Stimulated activated CD8-positive, alpha-beta memory T cell treated with anti-CD3 and anti-CD28 coated beads, Interleukin-4, amount 100 ng/mL, for 4 hours (primary cell): ENCODE measurements at places on chromosomes 12 and 14.

DNA sequence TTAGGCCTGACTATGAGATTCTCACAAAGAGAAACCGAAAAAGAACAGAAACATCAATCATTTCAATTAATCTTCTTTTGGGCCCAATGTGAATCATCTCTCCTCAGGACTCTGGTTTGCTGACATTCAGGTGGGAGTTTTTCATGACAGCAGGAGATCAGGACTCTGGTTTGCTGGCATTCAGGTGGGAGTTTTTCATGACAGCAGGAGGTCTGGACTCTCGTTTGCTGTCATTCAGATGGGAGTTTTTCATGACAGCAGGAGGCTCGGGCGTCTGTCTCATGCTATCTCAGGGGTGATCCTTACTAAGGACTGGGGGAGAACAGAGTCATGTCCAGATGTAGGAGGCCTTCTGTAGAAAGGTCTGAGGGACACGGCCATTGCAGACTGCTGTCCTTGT lies 40.1 kb upstream of the PARP11 start:
- DNase-seq = no peak

- no peak for DNase-seq
Measured at GRCh38 chr12:29148596-29148910, 525 bp upstream of the FAR2 start.

GRCh38 chr14:86796221-86797074 lies 1196.5 kb downstream of the GALC start:
- no peak for DNase-seq

DNA sequence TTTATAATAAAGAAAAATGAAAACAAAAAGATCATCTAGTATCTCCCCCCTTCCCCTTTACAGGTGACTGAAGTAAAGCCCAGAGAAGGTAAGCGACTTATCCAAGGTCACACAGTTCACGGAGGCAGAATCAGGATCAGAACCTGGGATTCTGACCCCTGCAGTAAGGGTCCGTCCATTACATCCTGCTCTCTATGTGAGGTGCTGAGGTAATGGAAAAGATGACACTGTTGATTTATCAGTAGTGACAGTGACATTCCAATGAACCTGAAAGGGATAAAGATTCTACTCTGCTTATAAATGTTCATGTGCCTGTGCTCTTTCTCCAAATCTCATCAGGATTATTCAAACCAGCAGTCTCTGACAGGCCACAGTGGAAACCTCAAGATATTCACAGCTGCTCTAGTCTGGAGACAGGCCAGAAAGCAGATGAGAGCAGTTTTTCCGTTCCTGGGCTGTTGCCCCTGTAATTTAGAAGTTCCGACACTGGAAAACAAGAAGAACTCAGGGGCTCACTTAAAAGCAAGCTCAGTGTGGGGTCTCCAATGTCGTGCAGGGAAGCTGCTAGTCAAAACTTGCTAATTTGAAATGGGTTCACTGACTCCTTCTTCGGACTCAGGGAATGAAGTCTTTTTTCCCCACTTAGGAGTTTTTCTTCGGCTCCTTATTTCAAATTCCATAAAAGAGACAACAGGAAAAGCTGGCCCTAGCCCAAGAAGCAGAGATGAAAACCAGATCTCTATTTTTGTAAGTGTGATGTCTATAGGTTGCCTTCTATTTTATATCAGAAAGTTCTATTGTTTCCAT lies 131.8 kb upstream of the EEA1 start:
- DNase-seq = no peak

DNA sequence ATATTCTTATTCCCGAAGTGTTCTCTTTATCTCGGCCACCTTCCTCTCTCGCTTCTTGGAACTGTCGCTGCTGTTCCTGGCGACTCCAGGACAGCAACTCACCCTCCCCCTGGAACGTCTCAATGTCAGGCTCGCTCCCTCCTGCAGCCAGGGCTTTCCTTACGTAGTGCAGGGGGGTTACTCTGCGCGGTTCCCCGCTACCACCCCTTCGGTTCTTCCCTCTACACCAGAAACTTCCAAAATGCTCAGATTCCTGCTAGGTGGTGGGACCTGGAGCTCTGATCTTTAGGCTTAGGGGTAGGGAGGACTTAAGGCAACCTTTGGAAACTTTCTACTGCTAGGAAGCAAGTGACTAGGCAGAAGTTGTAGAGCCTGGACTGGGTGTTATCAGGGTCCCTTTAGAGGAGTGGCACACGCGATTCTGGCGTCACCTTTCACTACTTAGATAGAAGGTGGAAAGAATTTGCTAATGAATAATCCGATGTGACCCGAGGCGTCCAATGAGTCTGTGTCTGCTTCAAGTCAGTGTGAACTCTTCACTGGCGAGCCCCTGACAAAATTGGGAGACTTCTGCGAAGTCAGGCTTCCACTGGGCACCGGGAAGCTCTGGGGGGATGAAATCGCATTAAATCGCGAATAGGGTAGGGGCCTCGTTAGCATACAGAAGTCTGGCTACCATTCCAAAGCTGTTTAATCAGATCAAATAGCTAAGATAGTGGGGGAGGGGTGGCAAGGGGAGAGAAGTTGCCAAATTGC lies 900 bp upstream of the DPF3 start:
- DNase-seq = no peak

GRCh38 chr12:107649661-107650061 lies 35.9 kb upstream of the PWP1 start:
- no peak for DNase-seq

DNA sequence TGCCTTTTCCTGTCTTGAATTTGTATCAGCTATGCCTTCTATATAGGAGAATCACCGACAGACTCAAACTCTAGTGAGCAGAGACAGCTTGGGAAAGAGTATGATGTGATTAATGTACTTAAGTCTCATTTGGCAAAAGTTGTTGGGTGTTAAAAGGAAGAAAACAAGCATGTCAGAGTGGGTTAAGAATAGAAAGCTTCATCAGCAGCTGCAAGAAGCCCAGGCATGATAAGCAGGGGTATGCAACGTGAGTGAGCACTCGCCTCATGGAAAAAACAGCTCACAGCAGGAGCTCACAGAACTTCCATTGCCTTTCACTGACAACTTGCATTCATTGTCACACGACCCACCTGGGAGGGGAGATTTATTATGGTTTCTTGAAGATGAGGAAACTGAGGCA lies 35.9 kb upstream of the WNK1 start:
- no peak for DNase-seq

- no peak for DNase-seq
Measured at GRCh38 chr12:60201891-60202290, 606.1 kb downstream of the SLC16A7 start.

DNA sequence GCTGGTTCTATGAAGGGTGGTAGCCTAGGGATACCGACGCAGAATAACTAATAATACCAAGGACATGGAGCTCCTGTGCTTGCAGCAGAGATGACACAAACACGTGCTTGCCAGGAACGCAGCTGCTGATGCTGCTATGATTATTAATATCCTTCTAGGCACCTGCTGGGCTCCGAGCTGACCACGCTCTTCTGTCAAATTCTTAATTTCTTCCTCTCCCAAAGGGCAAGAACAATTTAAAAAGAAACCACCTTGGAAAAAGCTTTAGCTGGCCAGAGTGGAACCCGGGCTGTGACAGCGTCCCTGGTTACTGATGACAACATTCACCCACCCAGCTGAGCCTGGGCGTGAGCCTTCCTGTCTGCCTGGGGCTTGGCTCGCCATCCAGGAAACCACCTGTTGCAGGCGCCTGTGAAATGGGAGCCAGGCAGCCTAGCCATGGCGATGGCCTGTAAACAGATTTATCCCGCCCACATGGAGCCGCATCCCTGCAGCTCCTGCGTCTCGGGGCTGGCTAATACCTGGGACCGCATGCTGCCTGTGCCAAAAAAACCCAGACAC lies 28.8 kb downstream of the CLMN start:
- DNase-seq = no peak

- no peak for DNase-seq
Measured at GRCh38 chr12:6700646-6701051, at the start of gene PIANP. PIANP (minus strand) TSS chr12:6700815; CDS start chr12:6698061, 2,754 bp downstream.

DNA sequence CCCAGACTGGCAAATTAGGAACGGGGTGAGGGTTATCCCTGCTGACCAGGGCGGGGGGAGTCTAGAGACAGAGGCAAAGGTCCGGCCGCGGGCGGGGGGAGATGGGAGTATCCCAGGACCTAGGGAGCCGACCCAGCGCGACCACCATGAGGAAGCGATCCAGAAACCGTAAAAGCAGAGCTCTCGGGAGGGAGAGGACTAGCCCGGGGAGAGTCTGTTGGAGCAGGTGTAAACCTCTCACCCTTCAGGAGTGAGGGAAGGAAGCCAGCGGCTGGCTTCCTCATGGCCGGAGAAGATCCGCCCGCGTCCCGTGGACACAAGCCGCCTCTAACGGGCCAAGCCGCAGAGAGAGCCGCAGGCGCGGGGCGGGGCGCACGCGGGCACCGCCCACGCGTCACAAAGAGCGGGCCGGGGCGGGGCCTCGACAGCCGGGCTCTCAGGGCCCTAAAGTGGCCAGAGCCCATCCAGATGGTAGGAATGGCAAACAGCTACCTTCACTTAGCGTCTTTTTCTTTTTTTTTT lies at the start of gene ACRBP:
Gene ACRBP, minus strand, starts transcription at position 350 of the 522 bp plus-strand sequence. Its CDS starts 66 bp downstream, at position 284.
- no peak for DNase-seq

DNA sequence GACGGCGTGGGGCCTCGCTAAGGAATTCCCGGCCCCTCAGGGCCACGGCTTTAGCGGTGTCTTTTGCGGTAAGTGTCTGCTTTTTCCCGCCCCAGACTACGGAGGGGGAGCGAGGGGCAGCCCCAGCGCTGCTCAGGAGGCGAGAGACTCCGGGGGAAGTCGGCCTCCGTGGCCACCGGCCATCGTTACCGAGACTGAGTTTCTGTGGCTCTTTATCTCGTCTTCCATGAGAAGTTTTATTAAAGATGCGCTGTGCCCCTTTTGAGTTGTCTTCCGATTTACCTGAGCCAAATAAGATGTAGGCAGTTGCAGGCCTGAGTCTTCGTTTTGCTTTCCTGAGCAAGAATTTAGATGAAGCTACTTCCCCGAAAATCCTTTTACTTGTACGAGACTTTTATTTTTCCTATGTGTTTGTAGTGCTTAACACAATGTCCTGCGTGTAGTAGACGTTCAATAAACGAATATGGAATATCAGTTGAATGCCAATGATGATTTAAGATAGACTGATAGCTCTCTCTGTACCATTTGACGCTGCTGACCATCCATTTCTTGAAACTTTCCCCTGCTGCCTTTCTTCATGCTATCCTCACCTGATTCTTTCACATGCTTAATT lies 462 bp downstream of the SRP54 start:
- DNase-seq = no peak

DNA sequence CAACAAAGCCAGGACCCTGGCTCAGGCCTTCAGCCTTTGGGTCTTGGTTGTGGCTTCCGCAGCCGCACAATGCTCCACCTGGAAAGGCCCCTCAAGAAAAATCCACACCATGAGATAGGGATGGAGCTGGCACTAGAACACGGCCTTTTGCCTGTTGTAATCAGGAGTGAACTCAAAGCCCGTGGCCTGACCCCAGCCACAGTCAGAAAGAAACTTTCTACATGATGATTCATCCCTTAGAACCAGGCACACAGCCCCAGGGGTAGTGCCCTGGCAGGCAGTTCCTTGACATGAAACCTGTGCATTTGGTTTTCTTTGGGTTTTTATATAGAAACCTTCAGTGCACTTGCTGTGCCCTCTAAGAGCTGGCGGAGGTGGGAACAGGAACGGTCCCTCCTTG lies 5.1 kb downstream of the CLMN start:
- DNase-seq = no peak

- no peak for DNase-seq
Measured at GRCh38 chr12:94190623-94191022, 42.2 kb downstream of the PLXNC1 start.

GRCh38 chr14:88195676-88196075 lies 127.4 kb downstream of the KCNK10 start:
- no peak for DNase-seq

- DNase-seq = no peak
Measured at GRCh38 chr12:1306817-1307216, 287.6 kb downstream of the FBXL14 start.

- no peak for DNase-seq
Measured at GRCh38 chr12:75716291-75717025, 205.0 kb upstream of the KRR1 start.

- DNase-seq = no peak
Measured at GRCh38 chr12:58575256-58575655, 345.0 kb downstream of the LRIG3 start.

- DNase-seq = no peak
Measured at GRCh38 chr12:52327830-52328500, 6.8 kb upstream of the KRT83 start.

DNA sequence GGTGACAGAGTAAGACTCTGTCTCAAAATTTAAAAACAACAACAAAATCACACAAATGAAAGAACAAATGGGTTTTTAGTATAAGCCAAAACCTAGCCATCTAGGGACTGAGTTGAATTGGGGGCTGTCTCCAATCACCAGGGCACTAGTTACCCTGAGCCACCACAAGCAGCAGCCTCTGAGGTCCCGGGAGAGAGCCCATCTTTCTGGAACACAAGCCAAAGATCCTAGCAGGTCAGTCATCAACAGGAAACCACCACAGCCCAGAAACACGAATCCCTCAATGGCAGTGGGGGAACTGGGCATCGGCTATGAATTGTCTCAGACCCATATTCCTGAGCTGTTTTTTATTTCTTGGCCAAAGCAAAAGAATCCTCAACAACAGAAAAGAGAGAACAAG lies 75.3 kb downstream of the KDM2B start:
- no peak for DNase-seq

DNA sequence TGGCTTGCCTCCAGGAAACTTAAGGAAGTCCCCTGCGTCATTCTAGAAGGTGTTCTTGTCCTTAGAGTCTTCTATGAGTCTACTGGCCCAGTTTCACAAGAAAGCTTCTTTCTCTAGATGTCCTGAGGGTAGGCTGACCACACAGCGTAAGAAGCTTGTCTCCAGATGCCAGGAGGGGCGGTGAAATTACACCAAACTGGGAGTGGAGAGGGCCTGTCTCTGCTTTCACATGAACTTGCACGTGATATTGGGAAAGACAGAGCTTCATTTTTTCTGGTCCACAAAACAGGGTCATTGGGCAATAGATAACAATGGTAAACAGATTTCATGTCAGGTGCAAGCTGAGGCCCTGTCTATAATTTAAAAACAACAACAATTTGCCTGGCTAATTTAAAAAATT lies 85.7 kb upstream of the TBX3 start:
- no peak for DNase-seq

- DNase-seq = no peak
Measured at GRCh38 chr12:131830335-131830913, 2.2 kb downstream of the MMP17 start.

GRCh38 chr12:103178366-103179080 lies 221.0 kb downstream of the ASCL1 start:
- DNase-seq = no peak

GRCh38 chr12:79378496-79378895 lies 312.3 kb downstream of the PAWR start:
- DNase-seq = no peak

GRCh38 chr14:61478971-61479473 lies 157.6 kb downstream of the PRKCH start:
- no peak for DNase-seq
